Activated CD4-positive, alpha-beta T cell treated with anti-CD3 and anti-CD28 coated beads, Interleukin-2, amount 50 U/mL, for 4 hours (primary cell): ENCODE measurements at places on chromosomes 12 and 14.

DNA sequence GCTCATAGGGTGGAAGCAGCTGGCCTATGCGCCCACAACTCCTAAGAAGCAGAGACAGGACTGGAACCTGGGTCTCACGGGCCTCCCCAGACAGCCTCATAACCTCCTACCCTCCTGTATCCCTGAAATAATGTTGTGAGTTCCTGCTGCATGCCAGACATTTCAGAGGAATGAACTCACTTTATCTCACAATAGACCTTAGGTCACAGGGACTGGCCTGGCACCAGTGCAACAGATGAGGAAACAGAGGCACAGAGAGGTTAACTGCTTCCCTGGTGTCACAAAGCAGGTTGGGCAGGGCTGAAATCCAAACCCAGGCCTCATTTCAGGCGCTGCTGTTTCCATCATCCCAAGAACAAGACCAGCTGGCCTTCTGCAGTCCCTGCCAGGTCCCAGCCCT lies 5.3 kb downstream of the PHETA1 start:
- no peak for DNase-seq

DNA sequence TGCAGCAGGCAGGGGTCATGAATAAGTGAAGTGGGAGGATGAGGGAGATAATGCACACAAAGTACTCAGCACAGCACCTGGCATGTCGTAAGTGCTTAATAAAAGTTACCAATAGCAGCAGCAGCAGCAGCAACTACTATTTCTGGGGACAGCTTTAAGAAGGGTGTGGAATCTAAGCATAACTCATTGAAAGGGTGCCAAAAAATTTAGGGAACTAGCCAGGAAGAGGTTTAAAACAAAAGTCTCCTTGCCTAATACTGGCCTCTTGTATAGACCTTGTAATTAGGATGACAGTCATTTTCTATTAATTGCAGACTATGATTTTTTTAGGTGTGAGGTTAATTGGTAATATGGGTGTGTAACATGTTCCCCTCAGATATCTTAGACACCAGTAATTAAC lies 179.9 kb downstream of the PTPN11 start:
- DNase-seq, result no peak

- DNase-seq, result no peak
These were observed 216.6 kb upstream of the PWP1 start for GRCh38 chr12:107469011-107469410.

- no peak for DNase-seq
These were observed 79.1 kb upstream of the ST8SIA1 start for GRCh38 chr12:22413592-22413991.

- DNase-seq, result no peak
These were observed 64.5 kb downstream of the TESC start for GRCh38 chr12:117034701-117035151.

DNA sequence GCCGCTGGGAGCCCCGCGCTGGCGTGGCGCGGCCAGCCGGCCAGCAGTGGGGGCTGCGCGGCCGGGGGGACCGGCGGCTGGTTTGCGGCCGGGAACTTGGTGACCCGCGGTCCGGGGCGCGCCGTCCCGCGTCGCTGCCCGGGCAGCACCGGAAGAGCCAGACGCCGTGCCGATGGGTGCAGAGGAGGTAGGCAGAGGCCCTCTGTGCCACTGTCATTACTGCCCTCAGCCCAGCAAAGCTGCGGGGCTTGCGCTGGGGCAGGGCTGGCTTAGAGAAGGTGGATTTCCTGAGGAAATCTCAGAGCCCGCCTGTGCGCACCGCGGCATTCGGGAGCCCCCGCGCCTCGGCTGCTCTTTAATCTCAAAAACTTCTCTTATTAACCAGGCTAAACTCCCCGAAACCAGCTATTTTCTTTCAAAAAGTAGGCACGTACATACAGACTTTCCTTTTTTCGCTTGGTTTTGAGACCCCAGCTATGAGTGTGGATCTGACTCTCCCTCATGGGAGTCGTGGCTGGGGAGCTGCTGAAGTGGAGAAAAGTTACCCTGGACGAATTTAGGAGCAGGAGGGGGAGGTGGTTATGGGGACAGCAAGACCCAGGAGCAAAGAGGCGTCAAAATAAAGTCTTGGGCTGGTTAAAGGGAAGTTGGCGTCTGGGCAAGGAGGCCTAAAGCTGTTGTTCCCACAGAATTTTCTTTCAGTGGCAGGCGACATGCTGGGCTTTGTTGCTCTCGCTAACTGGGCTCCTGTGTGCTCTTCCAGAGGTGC lies 802 bp downstream of the SUSD6 start:
- no peak for DNase-seq

GRCh38 chr14:60266021-60266937 lies 17.3 kb downstream of the PPM1A start:
- peak; percentile 6 for DNase-seq

GRCh38 chr12:132617822-132618682 lies 524 bp upstream of the P2RX2 start:
- no peak for DNase-seq

DNA sequence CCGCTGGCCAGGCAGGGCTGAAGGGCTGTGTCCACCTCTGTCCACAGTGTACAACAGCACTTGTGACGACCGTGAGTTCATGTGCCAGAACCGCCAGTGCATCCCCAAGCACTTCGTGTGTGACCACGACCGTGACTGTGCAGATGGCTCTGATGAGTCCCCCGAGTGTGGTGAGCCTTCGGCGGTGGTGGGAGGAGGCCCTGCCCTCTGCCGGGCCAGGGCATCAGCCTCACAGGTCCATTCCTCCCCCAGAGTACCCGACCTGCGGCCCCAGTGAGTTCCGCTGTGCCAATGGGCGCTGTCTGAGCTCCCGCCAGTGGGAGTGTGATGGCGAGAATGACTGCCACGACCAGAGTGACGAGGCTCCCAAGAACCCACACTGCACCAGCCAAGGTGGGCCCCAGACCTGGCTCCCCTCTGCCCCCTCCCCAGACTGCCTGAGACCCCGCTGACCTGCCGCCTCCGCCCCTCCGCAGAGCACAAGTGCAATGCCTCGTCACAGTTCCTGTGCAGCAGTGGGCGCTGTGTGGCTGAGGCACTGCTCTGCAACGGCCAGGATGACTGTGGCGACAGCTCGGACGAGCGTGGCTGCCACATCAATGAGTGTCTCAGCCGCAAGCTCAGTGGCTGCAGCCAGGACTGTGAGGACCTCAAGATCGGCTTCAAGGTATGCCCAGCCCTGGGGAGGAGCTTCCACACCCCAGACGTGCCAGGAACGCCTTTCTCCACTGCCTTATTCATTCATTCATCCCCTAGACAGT lies 20.8 kb upstream of the NXPH4 start:
- no peak for DNase-seq

- no peak for DNase-seq
These were observed 717 bp downstream of the PPHLN1 start for GRCh38 chr12:42326541-42327226.

GRCh38 chr12:93022603-93023340 lies 93.7 kb upstream of the EEA1 start:
- no peak for DNase-seq

DNA sequence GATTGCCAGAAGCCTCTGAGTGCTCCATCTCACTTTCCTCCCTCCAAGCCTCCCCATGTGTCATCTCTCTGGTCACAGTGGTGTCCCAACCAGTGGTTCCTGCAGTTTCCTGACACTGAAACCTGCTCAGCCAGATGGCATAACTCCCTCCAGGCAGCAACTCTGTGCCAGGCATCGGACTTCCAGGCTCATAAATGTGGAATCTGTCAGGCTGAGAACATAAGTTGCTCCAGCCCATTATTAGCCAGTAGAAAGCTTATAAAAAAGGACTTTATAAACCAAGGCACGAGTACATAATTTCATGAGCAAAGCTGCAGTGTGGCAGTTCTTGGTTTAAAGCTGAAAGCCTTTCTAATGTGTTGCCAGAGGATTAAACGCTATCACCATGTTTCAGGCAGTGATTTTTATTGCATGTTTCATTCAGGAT lies 194.3 kb downstream of the DACT1 start:
- DNase-seq, result no peak
